Naive thymus-derived CD8-positive, alpha-beta T cell (primary cell): ENCODE measurements at places on chromosomes 1 and 21. TPM values are rescaled to one million over a fixed set of nuclear protein-coding genes. Genes with fewer than 3 reads are reported as not detected.

The ADGRL4 gene
- polyA plus RNA-seq: not detected

DNA sequence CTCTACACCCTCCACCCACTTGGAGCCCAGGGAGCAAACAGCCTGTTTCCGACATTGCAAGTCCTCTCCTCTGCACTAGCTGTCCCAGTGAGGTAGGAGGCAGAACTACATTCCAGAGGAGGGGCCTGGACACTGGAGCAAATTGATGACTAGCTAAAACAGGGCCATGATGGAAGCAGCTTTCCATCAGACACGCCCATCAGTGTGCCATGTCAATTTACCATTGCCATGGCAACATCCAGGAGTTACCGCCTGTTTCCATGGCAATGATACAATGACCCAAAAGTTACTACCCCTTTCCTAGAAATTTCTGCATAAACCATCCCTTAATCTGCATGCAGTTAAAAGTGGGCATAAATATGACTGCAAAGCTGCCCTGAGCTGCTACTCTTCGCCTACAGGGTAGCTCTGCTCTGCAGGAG, 647.1 kb downstream of the PTPRU start:
- H3K27me3 ChIP-seq: peaks cover 5% of the 10 kb centered on the region
- H3K36me3 ChIP-seq: no peaks in the 10 kb centered on the region
- H3K4me1 ChIP-seq: no peaks in the 10 kb centered on the region
- DNase-seq: no peak
- no peak overlapping the region for H3K27ac ChIP-seq

DNA sequence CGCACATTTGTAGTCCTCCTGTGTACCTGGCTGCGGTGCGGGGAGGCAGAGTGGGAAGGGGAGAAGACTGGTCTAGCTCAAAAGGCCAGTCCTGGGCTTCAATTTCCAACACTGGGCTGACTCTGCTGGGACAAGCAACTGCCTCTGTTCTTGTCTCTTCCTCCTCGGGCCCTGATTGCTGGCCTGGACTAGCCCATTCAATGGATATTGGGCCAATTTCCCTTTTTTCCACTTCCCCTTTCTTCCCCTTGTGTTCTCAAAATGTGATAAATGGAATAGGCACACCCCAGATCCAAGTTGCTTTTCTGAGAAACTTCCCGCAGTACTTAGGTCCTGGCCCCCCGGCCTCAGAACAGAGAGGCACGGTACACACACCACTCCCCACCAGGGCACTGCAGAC, 48.2 kb downstream of the SPSB1 start:
- DNase-seq: no peak
- no peaks in the 10 kb centered on the region for H3K4me1 ChIP-seq
- no peaks in the 10 kb centered on the region for H3K36me3 ChIP-seq

The LCE1B gene
- not detected for polyA plus RNA-seq

- H3K4me1 ChIP-seq: peaks cover 73% of the 10 kb centered on the region
- H3K27me3 ChIP-seq: no peaks in the 10 kb centered on the region
- H3K36me3 ChIP-seq: peaks cover 5% of the 10 kb centered on the region
- no peak for DNase-seq
- peak overlapping the region; percentile 99 for H3K27ac ChIP-seq
- peak overlapping the region; percentile 63 for H3K4me3 ChIP-seq
Measured at GRCh38 chr1:226688056-226688748, 50.9 kb downstream of the ITPKB start.

DNA sequence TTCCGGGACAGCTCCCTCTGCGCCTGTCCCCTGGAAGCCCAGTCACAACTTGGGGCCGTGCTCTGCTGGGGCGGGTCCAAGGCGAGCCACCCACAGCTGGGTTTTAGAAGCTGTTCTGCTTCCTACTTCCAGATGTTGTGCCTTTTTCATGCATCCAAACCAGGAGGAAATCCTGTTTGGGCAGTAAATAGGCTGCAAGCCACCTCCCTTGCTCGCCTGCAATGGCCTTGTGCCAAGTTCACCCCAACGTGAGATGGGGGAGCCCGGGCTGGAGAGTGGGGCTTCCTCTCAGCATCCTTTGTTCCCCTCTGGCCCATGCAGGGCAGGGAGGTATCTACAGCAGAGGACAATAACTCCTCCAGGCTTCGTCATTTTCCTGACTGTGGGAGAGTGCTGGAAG, 73.2 kb downstream of the DMRTB1 start:
- no peak for DNase-seq
- no peaks in the 10 kb centered on the region for H3K36me3 ChIP-seq
- H3K27me3 ChIP-seq: no peaks in the 10 kb centered on the region
- no peak overlapping the region for H3K4me3 ChIP-seq

DNA sequence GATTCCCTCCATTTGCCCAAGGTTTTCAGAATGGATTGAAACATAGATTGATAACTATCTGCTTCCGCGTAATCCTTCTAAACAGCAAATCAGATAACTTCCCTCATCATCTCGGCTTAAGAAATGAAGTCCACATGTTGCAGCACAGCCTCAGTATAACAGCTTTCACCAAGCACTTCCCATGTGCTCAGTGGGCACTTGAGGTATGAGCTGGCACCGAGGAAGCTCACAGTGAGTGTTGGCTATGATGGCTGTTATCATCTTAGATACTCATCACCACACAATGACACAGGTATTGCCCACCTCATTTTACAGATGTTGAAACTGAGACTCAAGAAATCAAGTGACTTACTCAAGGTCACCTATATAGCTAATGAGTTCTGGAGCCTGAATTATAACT, 43.2 kb downstream of the RCSD1 start:
- peaks cover 80% of the 10 kb centered on the region for H3K36me3 ChIP-seq
- DNase-seq: no peak
- peak overlapping the region; percentile 74 for H3K27ac ChIP-seq
- peaks cover 65% of the 10 kb centered on the region for H3K4me1 ChIP-seq

DNA sequence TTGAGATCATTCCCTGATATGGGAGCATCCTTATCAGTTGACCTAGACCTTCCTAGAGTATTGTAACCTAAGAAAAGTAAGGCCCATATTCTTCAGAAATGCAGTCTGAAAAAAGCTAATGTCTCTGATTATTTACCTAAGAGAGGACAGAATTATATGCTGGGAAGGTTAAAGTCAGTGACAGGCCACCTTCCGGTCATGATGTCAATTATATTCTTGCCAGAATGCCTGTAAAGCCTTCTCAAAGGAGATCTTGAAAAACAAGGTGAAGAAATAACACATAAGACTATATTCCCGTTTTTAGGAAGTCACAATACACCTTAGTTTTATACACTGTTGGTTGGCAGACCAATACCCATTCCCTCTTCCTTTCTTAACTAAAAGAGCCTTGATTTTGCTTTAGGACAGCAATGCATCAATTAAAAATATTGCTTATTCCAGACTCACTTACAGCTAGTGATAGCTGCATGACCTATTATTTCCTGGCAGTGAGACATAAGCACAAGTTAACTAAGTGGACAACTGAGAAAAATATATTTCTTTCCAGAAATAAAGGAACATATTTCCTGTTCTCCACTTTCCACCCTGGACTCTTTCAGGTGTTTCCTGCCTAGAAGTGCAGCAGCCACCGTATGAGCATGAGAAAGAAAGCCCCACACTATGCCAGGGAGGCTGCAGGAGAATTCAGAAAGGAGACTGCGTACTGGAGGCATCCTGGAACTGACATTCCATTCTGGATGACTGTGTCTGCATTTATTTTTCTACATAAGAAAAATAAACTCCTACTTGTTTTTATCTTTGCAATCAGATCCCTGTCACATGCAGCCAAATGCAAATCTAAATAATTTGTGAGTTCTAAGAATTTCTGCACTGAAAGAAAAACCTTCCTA, 332.9 kb upstream of the PTBP2 start:
- H3K36me3 ChIP-seq: no peaks in the 10 kb centered on the region
- H3K27me3 ChIP-seq: no peaks in the 10 kb centered on the region
- no peak overlapping the region for H3K27ac ChIP-seq
- H3K4me1 ChIP-seq: no peaks in the 10 kb centered on the region
- DNase-seq: no peak

DNA sequence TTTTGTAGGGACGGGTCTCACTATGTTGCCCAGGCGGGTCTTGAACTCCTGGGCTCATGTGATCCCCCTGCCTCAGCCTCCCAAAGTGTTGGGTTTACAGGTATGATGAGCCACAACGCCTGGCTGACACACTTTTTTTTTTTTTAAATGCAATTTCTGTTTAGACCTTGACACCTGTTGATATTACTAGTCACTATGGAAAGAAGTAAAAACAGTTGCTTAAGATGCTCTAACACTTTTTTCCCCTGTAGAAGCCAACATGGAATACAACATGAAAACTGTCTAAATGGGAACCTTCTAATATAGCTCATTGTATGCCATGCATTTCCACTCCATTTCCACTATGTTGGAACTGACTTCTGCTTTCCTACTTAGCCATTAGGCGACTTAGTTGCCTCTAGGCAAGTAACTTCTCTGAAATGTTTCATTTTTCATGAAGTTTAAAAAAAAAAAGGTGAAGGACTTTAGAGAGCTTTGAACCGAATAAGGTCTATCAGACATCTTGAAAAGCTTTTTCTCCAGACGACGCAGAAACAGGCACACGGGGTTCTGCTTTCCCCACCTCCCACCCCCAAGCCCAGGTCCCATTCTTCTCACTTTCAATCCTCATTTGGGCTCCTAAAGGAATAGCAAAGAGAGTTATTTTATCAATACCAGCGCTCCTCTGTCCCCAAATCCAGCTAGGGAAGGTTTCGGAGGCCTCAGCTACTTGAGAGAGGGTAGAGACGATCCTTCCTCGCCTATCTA, 648 bp upstream of the DR1 start:
- H3K27ac ChIP-seq: peak overlapping the region; percentile 98
- no peaks in the 10 kb centered on the region for H3K27me3 ChIP-seq
- peaks cover 10% of the 10 kb centered on the region for H3K36me3 ChIP-seq
- H3K4me1 ChIP-seq: peaks cover 41% of the 10 kb centered on the region
- no peak for DNase-seq
- H3K4me3 ChIP-seq: peak overlapping the region; percentile 99

- H3K27me3 ChIP-seq: no peaks in the 10 kb centered on the region
- H3K27ac ChIP-seq: no peak overlapping the region
- H3K36me3 ChIP-seq: no peaks in the 10 kb centered on the region
- DNase-seq: no peak
- no peaks in the 10 kb centered on the region for H3K4me1 ChIP-seq
Measured at GRCh38 chr21:16347223-16347622, 617.4 kb downstream of the USP25 start.
